ENCODE measurements at places on chromosomes 5 and 9.
A peak's percentile ranks its signal among the peaks of the same experiment; 100 is the strongest.

GRCh38 chr5:22577711-22578110 is 275.4 kb downstream of the CDH12 start:
- no peak for DNase-seq

- DNase-seq, result peak; percentile 44
These were observed 281.3 kb downstream of the ARRDC3 start for GRCh38 chr5:91101600-91102379.

GRCh38 chr5:144405991-144406390 is 235.3 kb downstream of the KCTD16 start:
- DNase-seq, result no peak

GRCh38 chr5:157857816-157858526 is 974 bp downstream of the CLINT1 start:
- no peak for DNase-seq

GRCh38 chr5:125317536-125317995 is 571.1 kb upstream of the ZNF608 start:
- DNase-seq, result no peak

DNA sequence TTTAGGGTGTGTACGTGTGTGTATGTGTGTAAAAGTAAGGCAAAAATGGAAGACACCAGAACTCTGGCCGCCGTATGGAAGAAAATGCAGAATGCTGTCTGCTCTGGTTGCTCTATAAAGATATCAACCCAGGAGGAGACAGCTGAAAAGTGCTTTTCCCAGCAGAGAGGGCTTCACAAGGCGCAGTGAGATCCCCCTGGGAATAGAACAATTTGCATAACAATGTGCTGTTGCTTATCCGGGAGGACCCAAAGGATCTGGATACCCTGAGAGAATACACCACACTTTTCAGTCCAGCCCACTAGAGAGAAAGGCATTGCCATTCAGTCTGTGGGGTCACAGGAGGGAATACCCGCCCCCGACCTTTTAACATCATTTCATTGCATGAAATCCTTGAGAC is 230.6 kb downstream of the EBF1 start:
- DNase-seq, result no peak

DNA sequence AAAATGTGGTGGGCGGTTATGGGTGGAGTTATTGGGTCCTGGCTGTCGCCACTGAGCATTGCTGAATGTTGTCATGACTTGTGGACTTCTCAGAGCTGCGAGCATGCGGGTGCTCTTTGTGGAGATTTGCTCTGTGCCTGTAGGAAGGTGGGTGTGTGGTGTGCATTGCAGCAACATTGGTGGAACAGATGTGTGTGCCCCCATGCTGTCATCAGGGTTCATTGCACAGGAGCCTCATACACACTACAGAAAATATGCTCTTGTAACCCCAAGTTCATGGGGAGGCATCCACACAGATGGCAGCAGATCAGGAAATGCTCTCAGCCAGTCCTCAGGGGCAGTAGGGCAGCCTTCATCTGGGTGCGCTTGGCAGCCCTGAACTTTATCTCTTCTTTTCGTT is 55.9 kb upstream of the PHF2 start:
- DNase-seq, result no peak

- no peak for DNase-seq
These were observed 4.4 kb downstream of the IL31RA start for GRCh38 chr5:55855509-55855908.

DNA sequence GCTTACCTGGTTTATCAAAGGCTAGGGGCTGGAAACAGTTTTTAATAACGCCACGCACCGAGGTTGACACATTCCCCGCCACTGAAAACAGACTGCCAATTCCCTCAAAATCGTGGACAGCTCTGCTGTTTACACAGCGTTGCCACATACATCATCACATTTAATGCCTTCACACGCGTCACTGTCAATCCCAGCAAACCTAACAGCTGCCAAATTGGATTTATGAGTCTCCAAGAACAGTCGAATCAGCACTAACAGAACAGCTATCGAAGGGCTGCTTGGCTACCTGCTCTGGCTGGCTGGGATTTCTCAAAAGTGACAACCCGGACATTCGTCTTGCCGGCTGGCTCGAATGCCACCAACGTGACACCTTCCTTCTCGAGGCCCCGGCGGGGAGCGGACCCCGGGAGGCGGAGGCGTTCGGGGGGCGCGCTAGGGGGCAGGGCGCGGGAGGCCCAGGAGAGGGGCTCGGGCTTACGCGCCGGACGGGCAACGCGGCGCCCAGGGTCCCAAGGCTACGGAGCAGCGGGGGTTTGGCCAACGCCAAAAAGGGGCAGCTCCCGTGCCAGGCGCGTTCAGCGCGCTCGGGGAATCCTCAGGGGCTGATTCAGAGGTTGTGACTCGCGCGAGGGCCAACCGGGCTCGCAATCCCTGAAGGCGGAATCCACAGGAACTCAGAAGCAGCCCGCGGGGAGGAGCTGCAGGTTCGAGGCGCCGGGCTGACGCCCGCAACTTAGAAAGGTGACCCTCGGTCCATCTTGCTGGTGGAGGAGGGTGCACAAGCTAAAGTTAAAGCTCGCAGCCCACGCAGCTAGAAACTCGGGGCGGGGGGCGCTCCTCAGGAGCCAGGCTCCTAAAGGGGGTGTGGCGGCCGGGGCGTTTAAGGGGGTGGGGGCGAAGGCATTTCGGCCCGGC is 1.2 kb downstream of the CDC14B start:
- DNase-seq, result no peak

- DNase-seq, result peak; percentile 87
These were observed 32.0 kb upstream of the SPTLC1 start for GRCh38 chr9:92147030-92147851.

GRCh38 chr9:135246248-135247205 is 159.1 kb downstream of the OLFM1 start:
- DNase-seq, result no peak
